ENCODE measurements at places on chromosomes 12 and 14.
A peak's percentile ranks its signal among the peaks of the same experiment; 100 is the strongest.

DNA sequence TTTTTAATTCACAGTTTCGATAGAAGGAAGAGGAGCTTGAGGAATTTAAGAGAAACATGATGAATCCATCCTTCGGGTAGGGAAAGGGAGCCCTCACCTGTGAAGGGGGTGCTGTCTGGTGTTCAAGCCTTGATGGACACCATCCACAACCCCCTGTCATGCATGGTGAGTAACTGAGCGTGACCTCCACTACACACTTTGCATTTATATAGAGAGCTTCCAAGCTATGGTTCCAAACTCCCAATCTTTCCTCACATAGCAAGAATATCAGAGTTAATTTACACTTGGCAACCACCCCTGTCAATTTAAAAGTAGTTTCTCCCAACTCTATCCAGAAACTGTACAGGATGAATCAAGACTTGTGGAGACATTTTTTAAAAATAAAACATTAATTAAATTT lies 13.1 kb upstream of the NID2 start:
- no peak for DNase-seq

DNA sequence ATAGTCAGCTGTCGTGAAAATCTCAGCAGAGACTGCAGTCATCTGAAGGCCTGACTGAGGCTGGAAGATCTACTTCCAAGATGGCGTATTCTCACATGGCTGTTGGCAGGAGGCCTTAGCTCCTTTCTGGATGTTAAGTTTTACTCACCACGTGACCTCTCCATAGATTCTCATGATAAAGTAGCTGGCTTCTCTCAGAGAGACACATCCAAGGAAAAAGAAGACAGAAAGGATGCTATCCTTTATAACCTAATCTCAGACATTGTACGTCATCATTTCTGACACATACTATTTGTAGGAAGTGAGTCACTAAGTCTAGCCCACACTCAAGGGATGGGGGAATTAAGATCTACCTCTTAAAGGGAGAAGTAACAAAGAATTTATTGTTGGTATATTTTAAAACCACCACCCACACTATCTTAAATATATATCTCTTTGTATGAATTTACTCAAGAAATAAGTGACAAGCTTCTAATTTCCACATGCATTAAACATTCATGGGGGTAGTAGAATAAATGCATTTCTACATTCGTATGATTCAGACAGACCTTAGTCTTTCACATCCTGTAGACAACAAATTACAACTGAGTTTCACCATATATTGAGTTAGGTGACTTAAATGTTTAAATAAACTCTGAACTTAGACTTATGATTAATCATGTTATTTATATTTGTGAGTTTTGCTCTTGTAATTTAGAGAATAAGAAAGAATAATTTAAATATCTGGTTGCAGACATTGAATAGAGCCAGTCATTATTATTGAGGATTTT lies 411.0 kb downstream of the LRIG3 start:
- no peak for DNase-seq

GRCh38 chr12:49413796-49414195 lies 46.5 kb downstream of the SPATS2 start:
- DNase-seq = no peak

GRCh38 chr14:95250936-95251335 lies 68.8 kb downstream of the CLMN start:
- DNase-seq = no peak

GRCh38 chr14:55938249-55938791 lies 179.9 kb upstream of the PELI2 start:
- no peak for DNase-seq

- DNase-seq = no peak
Measured at GRCh38 chr12:31298922-31299321, 27.0 kb downstream of the SINHCAF start.

DNA sequence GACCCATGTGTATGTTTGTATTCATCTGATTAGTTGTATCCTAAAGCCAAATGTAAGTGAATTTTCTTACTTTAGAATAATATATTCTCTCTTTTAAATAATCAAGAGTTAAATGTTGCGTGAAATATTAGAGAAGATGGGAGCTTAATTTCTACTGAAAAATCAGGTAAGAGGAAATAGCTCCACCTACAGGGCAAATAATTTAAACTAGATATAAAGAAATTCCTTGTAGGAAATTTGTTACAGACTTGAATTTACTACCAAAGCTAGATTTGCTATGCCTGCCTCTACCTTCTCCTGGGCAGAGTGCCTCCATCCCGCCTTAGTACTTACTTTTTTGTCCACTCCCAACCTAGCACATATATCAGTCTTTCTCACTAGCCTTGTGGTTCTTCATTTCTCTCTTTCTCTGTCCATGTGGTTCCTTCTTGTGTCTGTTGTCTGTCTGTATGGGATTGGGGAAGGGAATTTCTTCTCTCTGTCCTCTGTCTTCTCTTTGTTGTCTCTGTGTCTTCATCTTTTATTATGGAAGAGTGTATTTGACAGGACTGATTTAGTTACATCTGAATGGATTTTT lies 44.7 kb downstream of the PALS1 start:
- peak; percentile 63 for DNase-seq

DNA sequence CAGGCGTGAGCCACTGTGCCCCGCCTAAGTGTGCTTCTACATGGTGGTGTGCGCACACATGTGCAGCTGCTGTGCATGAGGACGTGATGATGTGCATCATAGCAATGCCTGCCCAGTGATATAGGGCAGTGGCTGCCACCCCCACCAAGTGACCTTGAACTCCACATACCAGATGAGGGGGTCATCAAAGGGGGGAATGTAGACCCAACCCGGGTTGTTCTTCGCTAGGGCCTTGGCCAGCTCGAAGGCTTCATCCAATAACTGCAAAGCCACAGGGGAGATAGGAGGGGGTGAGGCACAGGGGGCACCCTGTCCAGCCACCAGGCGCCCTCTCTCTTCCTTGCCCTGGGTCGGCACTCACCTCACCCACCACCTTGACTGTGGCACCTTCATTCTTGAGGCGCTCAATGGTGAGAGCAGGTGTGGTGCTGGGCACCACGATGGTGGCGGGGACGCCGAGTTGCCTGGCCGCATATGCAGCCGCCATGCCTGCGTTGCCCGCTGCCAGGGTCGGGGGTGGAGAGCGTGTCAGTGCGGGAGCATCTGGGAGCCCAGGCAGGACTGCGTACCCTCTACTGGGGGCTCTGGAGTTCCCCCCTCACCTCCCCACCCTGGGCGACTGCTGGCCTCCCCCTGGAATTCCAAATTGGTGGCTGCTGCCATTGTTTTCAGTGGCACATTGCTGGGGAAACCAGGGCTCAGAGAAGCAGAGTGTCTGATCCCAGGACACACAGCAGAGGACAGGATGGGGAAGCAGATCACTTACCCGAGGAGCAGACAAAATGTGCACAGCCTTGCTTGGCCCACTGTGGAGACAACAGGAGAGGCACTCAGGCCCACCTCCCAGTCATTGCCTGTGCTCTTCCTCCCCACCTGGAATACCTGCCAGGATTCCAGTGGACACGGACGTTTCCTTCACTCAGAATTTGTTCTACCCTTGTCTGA lies 5.1 kb downstream of the SDS start:
- DNase-seq = no peak

DNA sequence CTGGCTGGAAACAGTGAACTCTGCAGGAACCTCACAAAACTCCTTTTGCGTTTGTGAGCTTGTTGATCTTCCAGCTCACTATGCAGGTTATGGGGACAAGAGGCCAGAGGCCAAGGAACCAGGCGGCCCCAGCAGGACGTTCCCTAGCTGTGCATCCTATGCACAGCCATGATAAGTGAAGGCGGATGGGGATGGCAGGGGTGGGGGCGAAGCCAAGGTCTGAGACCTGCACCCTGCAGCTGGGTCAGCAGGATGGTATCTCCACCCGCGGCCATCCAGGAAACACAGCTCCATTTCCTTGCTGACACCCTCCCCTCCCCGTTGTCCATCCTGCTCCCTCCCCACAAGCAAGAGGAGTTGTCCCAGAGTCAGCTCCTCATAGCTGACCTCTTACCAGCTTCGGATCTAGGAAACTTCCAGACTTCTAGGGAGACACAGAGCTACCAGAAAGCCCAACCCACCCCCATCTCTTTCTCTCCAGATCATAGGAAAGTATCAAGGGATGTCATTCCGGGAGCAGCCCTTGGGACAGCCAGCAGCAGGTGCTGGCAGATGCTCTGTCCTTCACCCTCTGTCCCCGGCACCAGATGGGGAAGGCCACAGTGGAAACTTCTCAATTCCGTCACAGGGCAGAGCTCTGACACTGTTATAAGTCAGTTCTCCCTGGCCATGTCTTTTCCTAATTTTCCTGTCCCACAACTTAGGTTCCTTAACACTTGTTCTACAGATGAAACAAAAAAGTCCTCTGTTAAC lies 9.4 kb downstream of the ZBTB39 start:
- no peak for DNase-seq

DNA sequence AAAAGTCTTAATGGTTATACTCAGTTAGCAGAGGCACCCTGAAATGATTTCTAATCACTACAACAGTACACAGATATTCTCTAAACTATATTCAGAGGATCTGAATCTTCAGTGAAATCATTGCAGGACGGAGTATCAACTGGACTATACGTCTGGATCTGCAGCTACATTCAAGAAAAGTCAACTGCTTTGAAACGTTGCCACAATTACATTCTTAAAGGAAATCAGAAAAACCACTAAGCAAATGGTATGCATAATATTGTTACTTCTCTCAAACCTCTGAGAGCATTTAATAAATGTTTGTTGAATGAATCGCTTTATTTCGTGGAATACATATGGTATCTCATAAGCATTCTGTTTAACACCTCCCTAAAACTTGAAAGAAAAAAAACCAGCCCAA lies 67.4 kb downstream of the MED13L start:
- no peak for DNase-seq

DNA sequence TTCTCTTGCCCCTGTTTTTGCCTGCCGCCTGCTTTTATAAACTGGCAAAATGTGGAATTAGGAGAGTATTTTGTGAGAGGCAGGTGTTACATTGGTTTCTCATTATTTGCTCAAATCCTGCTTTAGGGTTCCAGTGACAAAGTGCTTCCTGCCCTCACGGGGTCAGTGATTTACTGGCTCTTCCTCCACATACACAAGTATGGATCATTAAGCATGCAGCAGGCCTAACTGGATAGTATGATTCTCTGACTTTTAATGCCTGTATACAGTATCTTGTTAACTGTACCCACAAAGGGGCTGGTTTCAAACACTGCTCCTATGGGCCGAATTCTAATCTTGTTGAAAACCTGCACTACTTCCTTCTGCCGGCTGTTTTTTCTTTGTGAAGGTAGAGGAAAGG lies 63.2 kb downstream of the PTCSC3 start:
- DNase-seq = no peak

DNA sequence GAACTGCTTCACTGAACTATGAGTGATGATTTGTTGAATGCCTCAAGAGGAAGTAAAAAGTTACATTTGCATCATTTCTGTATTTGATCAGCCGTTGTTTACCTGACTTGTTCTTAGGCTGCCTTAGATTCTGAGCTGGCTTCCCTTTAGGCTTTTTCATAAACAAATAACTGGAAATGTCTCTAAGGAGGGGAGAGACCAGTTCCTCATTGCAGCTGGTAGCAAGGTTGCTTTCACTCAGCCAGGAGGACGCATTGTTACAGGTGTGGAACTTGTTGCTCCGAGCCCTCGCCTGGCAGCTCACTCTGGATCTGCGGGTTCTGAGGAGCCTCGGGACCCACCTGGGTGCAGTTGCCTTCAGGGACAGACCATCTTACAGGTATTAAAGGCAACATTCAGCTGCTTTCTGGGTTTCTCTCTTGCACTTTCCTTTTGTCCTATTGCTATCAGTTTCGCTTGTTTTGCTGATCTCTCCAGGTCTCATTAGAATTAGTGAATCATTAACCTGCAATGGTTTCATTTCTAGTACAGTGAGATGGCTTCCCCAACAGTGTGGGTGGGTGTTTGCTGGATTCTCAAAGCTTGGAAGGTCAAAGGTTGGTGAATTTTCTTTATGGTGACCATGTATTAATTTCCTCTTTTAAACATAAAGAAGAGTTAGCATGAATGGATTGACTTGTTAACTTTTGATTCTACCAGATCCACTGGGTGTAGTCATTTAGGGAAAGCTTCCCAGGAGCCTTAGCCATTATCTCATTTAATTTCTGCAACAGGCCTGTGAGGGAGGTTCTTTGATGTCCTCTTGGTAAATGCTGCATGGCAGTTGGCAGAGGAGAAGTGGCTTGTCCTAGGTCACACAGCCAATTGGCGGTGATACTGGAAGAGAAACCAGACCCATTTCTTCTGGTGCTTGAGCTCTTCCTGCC lies at the start of gene PLEKHG7:
Gene PLEKHG7, plus strand, starts transcription at position 236 of the 926 bp plus-strand sequence. CDS start 3,643 bp downstream, outside the sequence.
- no peak for DNase-seq

GRCh38 chr12:91210144-91210543 lies 27.5 kb upstream of the DCN start:
- no peak for DNase-seq

DNA sequence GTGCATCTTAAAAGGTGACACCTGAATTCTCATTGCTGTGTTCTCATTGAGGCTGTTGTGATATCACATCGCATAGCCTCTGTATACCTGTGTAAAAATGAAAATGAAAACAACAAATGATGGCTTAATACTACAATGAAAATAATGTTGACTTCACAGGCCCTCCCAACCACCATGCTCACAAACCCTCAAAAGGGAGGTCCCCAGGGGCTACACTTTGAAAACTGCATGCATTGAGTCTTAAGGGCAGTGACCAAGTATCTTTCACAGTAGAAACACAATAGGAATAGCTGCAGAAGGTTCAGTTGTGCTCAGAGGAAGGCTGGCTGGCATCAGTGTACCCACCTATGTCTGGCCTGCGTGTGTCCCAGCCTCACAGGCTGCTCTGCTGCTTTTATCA lies 27.6 kb upstream of the KCNK13 start:
- DNase-seq = no peak

DNA sequence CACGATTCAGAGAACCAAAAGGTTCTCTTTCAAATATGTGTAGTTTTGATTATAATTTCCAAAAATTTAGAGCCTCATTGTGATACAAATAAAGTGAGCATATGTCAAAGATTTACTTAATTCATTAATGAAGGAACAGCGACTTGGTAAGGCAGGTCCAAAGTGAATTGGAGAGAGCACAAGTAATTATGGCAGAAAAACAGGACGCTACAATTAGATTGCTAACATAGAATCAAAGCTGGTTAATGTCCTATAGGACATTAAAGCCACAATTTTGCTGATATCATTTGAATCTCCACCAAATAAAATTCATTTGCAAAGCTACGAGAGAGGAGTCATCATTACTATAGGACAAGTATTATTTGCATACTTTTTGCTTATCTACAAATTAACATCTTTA lies 164.2 kb downstream of the CCER1 start:
- no peak for DNase-seq

- no peak for DNase-seq
Measured at GRCh38 chr12:12561371-12562015, 1.2 kb downstream of the DUSP16 start.

DNA sequence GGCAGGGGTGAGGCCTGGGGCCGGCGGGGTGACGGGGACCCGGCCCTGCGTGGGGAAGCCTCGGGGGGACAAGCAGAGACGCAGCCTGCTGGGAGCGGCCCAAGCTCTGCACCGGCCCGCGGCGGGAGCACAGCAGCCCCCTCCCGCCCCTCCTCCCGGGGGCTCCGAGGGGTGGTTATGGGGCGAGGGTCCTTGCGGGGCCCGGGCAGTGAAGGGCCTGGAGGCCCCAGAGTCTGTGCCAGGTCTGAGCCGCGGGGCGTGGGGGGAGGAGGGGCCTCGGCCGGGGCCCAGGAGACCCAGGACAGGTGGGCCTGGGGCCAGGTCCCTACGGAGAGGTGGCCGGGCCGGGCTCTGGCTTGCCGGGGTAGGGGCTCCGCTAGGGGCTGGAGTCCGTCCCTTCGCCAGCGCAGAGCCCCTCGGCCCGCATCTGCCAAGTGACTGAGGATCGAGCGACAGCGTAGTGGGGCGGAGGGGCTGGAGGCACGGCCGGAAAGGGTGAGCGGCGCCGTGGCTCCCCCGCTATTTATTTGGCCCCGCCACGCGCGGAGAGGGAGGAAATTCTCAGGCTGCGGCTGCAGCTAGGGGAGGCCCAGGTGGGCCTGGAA lies 495 bp downstream of the TMEM121 start:
- DNase-seq = no peak
